Hindlimb muscle (tissue), 1 donor: ENCODE measurements at places on chromosomes 5 and 9.

- DNase-seq: no peak
Measured at GRCh38 chr9:14924230-14925219, 14.3 kb upstream of the FREM1 start.

- DNase-seq: no peak
Measured at GRCh38 chr5:1670351-1670750, 129.3 kb downstream of the MRPL36 start.

DNA sequence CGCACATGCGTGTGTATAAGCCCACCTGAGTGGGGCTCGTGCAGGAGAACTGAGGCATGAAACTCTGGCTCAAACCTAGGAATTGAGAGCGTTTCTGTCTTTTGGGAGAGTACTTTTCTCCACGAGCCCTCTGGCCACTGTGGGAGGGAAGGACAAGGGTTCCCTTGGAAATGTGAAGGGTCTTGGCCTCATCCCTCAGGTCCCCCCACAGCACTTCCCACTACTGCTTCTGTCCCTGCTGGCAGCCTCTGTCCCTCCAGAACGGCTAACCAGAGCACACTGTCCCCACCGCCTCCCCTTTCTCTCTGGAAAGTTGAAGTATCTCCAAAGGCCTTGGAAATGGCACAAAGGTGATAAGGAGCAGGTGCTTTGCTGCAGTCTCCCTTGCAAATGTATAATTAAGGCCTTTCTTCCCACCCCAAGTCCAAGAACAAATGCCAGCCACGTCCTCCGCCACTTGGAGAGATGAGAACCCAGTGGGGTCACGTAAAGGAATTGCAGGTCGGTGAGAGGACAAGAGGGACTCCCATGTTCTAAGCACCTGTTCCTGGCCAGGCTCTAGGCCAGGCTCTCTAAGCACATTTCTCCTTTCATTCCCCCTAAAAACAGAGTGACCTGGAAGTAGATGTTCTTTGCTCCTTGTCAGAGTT lies 107.9 kb upstream of the LMX1B start:
- no peak for DNase-seq

DNA sequence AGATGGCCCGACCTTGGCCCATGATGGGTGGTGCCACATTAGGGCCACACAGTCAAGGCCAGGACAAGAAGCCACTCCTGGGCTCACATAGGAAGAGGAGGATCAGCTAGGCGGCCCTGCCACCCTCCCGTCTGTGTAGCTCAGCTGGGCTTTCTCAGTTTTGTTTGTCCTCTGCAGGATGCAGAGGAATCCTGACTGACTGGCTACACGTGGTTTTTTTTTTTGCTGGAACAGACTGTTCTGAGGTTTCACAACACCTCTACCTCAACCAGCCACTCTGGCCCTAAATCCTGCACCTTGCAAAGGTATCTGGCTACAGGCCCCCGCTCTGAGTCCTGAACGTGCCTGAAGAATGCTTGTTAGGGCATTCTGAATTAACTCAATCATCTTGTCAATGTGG lies 88.3 kb upstream of the MSX2 start:
- no peak for DNase-seq

GRCh38 chr5:32443145-32443540 lies 1.4 kb downstream of the ZFR start:
- DNase-seq: no peak

DNA sequence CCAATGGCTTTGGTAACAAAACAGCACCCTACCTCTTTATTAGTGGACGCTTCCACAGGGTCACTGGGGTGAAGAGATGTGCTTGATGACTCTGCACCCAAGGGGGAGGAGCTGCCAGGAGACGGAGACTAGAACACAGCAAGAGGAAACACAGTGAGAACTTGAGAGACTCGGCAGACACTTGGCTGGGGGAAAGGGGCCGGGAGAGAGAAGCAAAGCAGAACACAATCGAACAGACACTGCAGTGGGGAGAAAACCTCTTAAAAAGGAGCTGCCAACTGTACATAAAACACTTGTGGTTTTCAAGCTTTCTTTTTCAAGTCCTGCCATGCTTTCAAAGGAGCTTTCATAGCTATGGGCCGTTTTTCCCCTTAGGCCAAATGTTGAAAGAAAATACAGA lies 151.0 kb downstream of the ENTREP1 start:
- DNase-seq: no peak

GRCh38 chr9:21268347-21268657 lies 28.5 kb upstream of the IFNA14 start:
- no peak for DNase-seq
